GM04504 (cell line): ENCODE measurements at places on chromosomes 2 and 18.
A peak's percentile ranks its signal among the peaks of the same experiment; 100 is the strongest.

GRCh38 chr2:10575609-10576280 is 114.0 kb downstream of the NOL10 start:
- DNase-seq, result peak; percentile 55

DNA sequence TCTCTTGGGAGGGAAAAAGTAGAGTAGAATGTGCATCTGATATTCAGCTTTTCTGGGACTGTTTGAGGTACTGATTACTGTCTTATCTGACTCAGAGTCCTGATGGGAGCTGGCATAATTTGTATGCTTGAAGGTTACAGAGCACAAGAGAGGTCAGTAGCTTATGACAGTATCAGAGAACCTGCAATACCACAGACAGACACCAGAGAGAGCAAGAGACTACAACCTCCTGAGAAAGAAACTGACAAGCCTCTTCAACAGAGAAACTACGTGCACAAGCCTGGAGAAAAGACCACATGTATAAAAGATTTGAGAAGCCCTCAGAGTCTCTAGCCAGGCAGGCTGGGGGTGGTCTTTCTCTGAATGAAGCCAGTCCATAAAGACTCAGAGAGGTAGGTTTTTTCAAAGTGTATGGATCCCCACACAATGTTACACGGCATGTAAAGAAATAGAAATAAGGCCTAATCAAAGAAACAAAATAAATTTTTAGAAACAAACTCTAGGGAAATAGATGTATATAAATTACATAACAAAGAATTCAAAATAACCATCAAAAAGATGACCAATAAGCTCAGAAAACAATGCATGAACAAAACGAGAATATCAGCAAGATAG is 568.3 kb downstream of the LRRTM4 start:
- no peak for DNase-seq

DNA sequence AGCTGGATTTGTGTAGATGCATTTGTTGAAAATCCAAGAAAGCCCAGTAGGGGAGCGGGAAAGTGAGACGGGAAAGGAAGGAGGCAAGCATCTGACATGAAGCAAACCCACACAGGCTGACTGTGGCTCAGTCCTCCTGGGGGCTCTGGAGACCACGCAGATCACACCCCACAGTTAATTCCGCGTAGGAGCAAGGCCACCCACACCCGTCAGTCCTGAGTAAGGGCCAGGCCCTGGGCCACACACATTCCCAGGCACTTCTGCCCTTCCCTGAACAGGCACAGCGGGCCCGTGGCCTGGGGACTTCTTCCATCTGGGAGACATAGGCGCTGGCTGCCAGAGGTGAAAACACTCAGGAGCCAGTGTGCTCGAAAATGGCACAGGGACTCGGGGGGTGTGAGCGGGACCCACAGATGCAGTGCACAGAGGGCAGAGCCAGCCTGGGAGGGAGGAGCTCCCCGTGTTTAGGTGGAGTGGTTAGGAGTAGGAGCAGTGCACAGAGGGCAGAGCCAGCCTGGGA is 19.4 kb upstream of the PRLH start:
- DNase-seq, result no peak

DNA sequence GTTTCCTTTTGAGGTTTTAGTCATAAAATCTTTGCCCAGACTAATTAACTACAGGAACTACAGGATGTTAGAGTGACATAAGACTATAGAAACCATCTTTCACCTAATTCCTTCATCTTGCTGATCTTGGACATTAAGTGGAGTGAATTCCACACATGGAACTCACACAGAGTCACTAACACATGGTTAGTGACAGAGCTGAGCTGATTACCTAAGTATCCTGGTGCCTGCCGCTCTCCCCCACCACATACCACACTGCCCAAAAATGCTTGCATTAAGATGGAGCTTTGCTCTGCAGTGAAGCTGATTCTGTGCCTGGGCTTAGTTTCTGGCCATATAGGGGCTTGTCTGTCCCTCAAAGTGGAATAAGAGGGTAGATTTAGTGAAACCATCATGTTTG is 332.9 kb upstream of the NT5C1B start:
- DNase-seq, result no peak

DNA sequence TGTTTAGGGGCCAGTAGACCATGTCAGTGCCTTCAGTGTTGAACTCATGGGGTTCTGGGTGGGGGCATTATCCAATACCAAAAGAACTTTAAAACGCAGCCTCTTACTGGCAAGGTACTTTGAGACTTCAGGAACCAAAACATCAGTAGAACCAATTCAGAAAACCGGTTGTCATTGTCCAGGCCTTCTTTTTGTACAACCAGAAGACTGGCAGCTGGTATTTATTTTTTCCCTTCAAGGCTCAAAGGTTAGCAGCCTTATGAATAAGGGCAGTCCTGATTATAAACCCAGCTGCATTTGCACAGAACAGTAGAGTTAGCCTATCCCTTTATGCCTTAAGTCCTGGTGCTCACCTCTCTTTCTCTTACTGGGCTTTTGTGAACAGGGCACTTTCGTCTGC is 113.8 kb upstream of the EML6 start:
- no peak for DNase-seq

GRCh38 chr2:60855989-60856669 is 25.2 kb upstream of the REL start:
- no peak for DNase-seq

DNA sequence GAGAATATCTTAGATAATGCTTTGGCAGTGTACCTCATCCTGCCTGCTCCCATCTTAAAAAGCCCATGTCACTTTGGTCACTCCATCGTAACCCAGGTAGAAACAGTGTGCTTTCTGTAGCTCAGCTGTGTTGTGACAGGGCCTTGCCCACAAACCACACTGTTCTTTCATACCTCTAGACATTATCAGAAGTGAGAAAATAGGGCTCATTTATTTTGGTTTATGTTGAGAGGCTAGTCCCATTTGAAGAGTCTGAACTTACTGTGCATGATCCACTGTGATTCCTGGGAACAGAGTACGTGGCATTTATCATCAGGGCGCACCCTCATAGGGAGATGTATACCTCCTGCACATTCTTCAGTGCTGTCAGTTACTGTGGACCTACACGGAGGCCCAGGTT is 69.7 kb downstream of the FEZ2 start:
- DNase-seq, result no peak

GRCh38 chr2:199261239-199261638 is 196.5 kb downstream of the SATB2 start:
- DNase-seq, result peak; percentile 62

- DNase-seq, result peak; percentile 33
These were observed 55.7 kb downstream of the CCDC93 start for GRCh38 chr2:117958186-117958585.
